ENCODE measurements at places on chromosomes 12 and 14.

- DNase-seq, result peak; percentile 81
Observed at GRCh38 chr14:54730156-54730961, 163.4 kb downstream of the SAMD4A start.

- DNase-seq, result no peak
Observed at GRCh38 chr14:75513911-75514672, 8.2 kb upstream of the BATF start.

GRCh38 chr12:58443981-58444371 is 476.3 kb downstream of the LRIG3 start:
- peak; percentile 97 for DNase-seq

DNA sequence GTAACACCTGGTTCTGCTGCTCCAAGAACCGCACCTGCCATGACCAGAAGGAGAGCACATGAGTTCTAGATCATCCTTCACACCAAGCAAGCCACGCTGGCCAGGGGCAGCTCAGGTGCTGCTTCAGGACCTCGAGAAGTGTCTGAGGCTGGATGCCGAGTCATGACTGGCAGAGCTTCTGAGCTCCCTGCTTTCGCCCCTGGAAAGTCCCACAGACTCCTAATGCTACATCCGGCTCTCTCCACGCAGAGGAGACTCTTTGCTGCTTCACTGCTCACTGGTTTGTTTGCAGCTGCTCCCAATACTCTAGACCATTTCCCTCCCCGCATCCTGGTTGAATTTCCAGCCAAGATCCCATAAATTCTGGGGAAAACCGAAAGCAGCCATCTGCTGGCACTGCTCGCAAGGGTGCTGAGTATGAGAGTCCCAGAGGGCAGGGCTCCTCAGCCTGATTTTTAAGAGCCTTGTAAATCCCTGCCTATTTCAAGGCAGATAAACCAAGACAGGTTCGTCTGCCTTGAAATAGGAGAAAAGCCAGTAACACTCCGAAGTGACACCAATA is 1.4 kb downstream of the KRT2 start:
- no peak for DNase-seq

DNA sequence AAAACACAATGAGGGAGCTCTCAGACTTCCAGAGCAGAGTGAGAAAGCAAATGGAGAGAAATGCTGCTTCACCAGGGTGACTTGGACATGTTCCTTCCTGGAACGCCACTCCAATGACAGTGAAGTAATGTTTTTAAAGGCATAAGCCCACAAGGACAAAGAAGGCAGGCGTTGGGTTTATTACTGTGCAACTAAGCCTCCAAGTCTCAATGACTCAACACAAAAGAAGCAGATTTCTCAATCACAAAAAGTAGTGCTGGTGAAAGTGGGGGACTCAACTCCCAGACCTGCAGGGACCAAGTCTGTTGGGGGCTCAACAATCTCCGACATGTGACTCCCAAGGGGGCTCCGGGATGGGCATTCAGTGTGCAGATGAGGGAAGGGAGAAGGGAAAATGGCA is 505.2 kb downstream of the BCL11B start:
- DNase-seq, result no peak

- no peak for DNase-seq
Observed at GRCh38 chr12:104057771-104058197, 6.5 kb upstream of the HCFC2 start.

DNA sequence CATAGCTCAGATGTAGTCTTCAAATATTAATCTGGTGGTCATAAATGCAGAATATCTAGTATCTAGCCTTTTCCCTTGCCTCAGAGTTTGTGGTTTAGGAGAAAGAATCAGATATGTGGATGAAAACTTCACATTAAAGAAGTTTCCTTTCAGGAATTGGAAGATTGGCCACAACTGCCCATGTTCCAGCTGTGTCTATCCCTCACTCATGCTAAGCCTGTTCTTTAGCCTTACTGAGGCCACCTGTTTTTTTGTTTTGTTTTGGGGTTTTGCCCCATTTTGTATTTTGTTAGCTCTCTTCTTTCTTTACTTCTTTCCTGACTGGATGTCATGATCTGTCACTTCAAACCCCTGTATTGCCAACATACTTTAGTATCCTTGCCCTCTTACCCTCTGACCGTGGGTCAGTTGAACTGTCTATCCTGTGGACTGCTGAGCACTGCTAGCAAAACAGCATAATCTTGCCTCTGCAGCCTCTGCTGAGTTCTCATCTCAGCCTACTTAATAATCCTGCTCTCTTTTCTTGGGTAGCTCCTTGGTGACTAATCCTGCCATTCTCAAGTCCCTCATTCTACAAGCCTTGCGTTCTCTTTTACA is 22.0 kb upstream of the CCT2 start:
- DNase-seq, result no peak

DNA sequence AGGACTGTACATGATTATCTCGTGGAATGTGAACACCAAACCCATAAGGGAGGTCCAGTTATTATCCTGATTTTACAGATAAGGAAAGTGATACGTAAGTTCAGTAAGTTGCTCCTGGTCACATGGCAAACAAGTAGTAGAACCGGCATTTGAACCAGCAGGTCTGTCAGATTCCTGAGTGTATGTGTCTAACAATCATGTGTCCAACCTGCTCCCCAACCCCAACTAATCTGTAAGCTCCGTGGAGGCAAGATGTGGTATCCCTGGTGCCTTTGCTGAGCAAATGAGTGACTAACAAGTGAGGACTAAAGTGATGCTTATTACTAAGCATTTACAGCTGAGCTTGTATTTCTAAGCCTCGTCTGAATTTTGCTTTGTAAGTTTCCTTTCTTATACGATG is 65.9 kb downstream of the PTPN21 start:
- DNase-seq, result no peak

GRCh38 chr12:27534060-27534764 is 10.2 kb downstream of the PPFIBP1 start:
- DNase-seq, result no peak

DNA sequence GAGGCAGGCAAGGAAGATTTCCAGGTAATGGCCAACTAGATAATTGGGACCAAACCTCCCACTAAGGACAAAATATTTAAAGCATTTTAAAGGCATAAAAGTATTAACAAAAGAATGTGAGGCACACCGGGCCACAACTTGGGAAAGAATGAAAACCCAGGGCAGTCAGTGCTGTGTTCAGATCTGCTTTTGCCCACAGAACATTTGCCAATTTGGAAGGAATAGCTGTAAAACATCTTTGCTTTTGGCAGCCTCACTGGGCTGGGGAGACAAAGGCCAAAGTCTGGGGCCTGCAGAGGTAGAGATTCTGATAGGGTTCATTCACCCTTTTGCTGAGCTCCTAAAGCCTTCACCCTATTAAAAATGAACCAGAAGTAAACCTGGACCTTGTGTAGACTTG is 82.3 kb downstream of the SYNE3 start:
- DNase-seq, result no peak

DNA sequence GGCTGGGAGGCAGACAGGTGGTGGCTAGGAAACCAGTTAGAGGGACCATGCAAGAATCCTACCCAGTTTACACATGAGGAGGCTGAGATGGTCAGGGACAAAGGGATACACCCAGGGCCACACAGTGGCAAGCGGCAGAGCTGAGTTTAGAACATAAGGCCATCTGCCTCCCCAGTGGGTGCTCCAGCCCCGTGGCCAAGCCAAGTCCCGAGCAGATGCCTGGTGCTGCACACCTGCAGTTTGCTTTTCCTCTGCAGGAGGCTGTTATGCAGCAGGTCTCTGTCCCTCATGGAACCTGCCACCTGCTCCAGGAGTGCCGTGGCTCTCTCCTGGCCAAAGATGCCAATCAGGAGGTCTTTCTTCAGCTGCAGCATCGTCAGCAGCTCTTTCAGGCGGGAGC is 70.8 kb downstream of the SYNE3 start:
- DNase-seq, result no peak

GRCh38 chr12:109586385-109587296 is 13.0 kb downstream of the MVK start:
- DNase-seq, result peak; percentile 11

- DNase-seq, result peak; percentile 74
Observed at GRCh38 chr12:132597333-132598316, 12.8 kb downstream of the LRCOL1 start.

GRCh38 chr14:102493096-102493495 is 16.5 kb downstream of the ANKRD9 start:
- no peak for DNase-seq

GRCh38 chr14:61125867-61126572 is 145.0 kb downstream of the SLC38A6 start:
- no peak for DNase-seq

DNA sequence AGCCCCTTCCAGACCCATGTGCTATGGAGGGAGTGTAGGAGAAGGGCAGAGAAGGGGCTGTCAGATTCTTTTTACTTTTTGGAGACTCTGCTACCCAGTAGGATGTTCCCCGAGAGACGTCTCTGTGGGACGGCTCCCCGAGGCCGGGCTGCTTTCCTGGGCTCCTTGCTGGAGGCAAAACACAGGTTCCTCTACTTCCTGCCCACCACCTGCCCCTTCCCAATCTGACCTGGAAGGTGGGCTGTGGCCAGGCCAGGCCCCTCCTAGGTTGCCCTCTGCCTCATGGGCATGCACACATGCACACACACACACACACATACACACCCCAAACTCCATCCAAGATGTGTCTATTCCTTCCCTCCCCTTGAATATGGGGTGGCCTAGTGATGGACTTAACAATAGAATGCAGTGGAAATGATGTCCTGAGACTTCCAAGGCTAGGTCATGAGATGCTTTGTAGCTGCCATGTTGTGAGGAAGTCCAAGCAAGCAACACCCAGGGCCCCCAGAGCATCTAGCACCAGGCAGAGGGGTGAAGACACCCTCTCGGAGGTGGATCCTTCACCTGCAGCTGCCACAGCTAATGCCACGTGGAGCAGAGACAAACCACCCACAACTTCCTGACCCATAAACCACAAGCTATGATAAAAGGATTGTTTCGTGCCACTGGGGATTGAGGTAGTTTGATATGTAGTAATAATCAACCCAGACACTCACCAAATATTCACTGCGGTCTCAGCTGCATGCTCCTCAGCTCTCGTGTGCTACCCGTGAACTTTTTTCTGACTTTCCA is 1.6 kb upstream of the ASB2 start:
- DNase-seq, result no peak

DNA sequence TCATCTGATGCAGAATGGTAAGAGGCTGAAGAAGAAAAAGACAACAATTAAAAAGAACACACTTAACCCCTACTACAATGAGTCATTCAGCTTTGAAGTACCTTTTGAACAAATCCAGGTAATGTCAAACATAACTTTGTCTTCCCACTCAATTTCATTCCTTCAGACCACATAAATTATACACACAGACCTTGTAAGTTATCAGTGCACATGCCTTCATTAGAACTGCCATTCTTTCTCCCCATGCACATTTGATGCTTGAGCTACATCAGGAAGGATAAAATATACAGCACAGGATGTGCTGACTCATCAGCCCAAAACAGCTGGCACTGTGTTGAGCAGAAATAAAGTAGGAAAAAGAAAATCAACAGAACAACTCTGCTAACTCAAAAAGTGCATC is 246.7 kb downstream of the PAWR start:
- peak; percentile 67 for DNase-seq

GRCh38 chr14:99792210-99792535 is 1.0 kb upstream of the EML1 start:
- DNase-seq, result no peak
